ENCODE measurements at places on chromosomes 7 and 10.
A peak's percentile ranks its signal among the peaks of the same experiment; 100 is the strongest.

DNA sequence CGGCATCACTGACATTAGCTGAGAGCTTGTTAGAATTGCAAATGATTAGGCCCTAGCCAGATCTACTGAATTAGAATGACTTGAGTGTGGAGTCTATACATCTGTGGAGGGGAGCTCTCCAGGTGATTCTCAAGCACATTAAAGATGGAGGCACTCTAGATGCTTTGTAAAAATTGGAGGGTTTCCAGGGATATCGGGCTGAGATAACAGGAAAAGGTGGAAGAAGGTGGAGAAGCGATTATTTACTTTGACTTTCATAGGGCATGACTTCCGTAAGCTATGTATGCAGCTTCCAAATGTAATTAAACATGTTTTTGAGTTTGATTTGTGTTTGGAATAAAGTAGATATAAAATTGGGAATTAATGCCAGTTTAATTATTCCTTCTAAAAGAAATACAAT lies 235.0 kb upstream of the PTN start:
- DNase-seq: no peak

DNA sequence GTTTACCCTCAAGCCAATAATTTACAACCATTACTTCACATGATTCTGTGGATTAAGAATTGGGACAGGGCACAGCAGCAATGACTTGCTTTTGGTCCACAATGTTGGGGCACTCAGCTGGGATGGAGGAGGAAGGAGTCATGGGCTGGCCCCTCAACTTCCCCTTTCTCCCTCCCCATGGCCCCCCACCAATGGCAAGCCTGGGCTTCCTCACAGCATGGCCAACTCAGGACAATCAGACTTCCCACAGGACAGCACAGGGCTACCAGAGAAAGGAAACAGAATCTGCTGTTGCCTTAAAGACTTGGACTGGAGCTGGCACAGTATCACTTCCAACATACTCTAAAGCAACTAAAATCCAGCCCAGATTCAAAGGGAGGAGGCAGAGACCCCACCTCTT lies 160.7 kb downstream of the PTPN20 start:
- DNase-seq: no peak

GRCh38 chr10:19825700-19826099 lies 9.5 kb downstream of the PLXDC2 start:
- DNase-seq: no peak

DNA sequence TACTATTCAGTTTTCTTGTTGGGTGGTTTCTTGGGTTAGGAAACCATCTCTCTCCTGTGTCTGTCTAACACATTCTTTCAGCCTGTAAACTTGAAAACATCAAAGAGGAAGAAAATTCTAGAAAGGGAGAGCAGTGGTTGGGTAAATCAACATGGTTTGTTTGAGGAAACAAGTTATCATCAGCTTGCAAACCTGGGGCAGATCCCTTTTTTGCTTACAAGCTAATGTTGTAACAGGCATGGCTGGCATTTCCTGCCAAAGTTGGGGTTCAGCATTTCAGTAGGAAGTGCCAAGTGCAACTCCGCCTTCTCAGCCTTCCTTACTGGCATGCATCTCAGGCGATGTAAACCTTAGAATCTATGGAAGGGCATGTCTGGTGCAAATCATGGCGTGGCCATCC lies 112.6 kb downstream of the EEPD1 start:
- no peak for DNase-seq

DNA sequence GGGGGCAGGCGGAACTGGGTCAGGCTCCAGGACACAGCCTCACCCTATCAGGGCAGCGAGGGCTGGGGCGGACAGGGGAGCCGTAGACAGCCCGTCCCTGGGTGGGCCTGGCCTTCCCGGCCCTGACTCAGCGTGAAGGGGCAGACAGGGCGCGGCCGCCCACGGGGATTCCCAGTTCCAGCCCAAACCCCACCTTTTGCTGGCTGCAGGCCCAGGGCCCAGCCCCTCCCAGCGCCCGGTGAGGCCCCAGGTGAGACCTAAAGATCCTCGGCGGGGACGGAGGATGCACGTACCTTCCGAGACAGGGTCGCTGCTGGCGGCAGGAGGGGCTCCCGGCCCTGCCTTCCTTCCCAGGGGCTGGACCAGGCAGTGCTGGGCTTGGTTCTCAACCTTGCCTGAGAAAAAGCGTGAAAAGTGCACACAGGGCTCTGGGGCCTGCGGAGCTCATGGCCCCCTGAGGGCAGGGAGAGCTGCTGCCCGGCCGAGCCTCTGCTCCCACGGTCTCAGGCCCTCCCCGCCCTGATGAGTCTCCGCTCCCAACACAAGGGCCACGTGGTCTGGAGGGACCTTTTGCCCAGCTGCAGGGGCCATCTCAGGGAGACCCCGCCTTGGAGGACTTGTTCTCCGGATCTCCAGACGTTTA lies 43.9 kb upstream of the DNAJB6 start:
- no peak for DNase-seq

DNA sequence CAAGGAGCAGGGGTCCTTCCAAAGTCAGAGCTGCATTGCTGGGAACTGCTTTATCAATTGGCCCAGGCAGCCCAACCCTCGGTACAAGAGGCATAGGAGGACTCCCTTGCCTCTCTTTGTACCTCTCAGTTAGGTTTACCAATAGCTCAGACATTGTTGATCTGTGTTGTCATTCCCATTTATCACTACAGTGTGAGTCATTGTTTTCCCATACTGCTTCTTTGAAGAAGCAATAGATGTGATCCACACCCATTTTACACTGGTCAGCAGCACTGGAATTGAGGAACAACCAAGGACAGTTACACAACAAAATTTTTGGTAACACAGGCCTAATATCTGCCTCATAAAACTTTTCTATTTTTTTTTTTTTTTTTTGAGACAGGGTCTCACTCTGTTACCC lies 307.2 kb downstream of the SNX13 start:
- peak; percentile 17 for DNase-seq

DNA sequence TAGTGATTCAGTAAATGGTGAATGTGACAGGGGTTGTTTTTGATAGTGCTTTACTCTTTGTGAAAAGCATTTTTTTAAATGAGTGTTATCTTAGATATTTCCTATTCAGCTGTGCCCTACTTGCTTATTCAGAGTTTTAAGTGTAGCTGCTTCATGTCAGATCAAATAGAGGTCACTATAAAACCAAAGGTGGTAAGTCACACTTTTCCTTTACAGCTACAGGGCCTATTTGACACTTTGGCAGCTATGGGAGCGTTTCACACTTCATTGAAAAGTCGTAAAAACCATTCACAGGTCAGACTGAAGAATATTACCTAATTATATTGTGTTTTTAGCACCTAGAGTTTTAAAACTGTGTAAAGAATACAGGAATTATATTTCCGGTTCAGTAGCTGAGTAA lies 67.3 kb downstream of the ANKIB1 start:
- DNase-seq: no peak

- no peak for DNase-seq
These were observed at the start of gene PTPN12 for GRCh38 chr7:77537136-77537777. TSS of gene PTPN12 (plus strand) at chr7:77537295. CDS start at chr7:77537547, 252 bp downstream.

DNA sequence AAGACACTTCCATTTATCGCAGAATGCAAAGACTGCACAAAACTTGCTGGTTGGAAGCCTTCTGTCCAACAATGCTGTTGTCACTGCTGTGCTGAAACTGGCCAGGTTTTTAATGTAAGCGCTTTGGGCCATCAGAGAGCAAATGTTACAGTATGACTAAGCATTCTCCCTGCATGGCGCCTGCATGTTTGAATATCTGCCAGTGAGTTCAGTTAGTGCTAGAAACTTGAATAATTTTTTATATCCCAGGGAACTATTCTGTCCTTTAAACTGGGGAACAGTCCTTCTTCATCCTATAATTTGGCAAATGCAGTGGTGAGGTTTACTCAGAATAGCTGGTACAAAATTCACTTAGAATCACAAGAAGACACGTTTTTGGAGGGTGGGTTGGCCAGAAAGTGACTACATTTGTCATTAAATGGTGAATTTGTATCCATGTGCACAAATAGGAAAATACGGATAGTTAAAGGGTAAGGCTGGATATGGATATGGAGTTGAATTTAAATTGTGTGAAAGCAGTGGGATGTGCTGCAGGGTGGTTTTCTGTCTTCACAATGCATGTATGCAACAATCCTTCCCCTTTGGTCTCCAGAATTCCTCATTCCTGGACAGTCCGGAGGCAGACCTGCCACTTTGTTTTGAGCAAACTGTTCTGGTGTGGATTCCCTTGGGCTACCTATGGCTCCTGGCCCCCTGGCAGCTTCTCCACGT lies 1.7 kb downstream of the ABCC2 start:
- DNase-seq: no peak

DNA sequence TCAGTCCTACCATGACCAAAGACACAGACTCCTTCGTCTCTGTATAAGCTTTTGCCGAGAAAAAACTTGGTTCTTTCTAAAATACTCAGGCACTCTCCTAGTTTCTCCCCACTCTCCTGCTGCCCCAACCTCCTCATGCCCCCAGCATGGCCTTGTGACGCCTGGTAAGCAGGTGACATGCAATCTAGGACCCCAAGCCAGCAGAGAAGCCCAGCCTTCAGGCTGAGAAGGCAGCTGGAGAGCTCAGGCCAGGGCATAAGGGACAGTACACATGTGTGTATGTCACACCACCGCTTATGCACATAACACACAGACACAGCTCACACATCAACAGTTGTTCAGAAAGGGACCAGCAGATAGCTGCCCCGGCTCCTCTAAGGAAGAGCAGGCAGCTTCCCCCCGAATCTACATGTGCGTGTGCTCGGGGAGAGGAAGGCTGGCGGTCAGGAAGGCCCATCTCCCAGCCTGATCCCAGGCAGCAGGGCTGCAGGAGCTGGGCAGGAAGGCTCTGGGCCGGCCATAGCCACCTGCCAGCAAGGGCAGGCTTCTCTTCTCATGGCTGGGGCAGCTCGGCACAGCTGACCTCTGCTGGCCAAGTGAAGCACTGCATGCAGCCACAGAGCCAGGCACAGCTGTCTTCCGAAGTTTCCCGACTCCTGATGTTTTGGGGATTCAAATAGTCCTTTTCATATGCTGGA lies 8.5 kb downstream of the DDX56 start:
- peak; percentile 65 for DNase-seq

DNA sequence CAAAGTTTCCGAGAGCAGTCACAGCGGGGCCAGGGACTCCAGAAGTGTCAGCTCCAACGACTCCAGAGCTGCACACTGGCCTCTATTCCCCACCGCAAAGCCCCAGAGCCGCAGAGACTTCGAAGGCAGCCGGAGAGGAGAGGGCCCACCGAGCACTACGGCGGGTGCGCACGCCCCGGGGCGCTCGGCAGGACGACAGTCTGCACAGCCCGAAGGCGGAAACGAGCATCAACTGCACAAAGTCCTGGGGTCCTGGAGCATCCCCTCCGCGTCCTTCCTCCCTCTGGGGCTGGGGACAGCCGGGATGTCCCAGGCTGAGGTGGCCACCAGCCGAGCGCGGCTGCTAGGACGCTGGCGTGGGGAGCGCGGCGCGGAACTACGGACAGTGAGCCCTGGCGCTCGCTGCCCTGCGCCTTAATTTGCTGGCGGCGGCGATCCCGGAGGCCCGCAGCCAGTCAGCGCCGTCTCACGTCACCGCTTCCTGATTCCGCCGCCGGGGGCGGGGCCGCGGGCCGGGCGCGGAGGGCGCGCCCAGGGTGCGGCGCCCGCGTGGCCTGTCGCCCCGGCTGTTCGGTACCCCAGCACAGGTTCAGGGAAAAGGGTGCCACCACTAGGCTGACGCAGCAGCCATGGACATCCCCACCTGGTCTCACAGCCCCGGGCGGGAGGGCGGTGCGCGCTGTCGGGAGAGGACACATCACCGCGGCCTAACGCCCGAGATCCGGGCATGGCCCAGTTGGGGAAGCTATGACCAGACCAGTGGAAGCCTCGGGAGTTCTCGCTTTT lies at the start of gene TBX20:
Gene TBX20 (minus strand): TSS at position 391 of the 786 bp plus-strand sequence. CDS start 480 bp downstream, outside the sequence.
- peak; percentile 22 for DNase-seq

- DNase-seq: no peak
These were observed 72.8 kb downstream of the PODXL start for GRCh38 chr7:131483586-131483985.

DNA sequence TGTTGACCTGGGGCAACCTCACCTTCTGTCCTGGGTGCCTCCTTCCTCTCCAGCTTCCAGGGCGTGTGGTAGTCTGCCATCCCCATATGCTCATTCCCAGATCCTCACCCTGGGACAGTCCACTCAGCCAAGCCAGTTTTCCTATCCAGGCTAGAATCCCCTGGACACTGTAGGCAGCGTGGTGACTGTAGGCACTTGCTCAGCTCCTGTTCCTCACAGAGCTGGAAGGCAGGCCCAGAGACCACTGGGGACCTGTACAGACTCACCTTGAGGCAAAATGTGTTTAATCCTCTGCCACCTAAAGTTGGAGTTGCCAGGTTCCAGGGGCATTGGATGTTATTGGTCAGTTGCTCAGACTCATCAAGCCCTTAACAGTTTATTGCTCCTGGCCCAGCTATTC lies 2.4 kb upstream of the GRID1 start:
- no peak for DNase-seq

- no peak for DNase-seq
These were observed 1137.8 kb upstream of the C7orf33 start for GRCh38 chr7:147452816-147453215.

DNA sequence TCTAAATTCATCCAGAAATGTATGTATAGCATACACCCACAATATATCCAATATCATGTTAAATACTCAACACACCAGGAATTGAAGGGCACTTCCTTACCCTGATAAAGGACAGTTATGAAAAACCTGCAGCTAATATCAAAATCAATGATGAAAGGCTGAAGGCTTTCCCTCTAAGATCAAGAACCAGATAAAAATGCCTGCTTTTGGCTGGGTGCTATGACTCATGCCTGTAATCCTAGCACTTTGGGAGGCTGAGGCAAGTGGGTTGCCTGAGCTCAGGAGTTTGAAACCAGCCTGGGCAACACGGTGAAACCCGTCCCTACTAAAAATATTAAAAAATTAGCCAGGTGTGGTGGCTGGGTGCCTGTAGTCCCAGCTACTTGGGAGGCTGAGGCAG lies 21.6 kb upstream of the UPP1 start:
- no peak for DNase-seq

GRCh38 chr7:101854084-101854865 lies 36.8 kb downstream of the CUX1 start:
- no peak for DNase-seq

GRCh38 chr7:30563326-30563942 lies 31.2 kb upstream of the GARS1 start:
- no peak for DNase-seq

DNA sequence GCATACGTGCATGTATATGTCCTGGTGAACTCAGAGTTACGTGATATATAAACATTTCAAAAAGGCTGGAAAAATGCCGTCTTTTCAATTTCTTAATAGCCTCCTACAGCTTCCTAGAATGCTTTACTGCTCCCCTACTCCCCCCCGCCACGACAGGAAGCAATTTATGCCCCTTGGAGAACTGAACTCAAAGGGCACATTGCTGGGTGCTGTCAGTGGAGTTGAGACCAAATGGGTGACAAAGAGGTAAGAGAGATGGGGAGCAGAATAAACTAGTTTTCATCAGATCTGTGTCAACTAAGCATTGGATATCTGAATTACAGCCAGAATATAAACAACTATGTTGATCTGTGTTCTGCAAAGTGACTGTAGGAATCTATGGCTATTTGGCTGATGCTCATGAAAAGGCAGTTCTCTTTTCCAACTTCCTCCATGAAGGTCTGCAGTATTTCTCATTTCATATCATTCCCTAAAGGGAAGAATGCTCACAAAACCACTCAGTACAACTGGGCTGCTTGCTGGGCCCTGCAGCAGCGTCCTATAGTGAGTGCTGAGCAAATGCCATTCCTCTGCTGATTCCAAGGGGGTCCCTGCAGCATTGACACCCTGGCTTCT lies 171.3 kb upstream of the HPS1 start:
- DNase-seq: no peak

- DNase-seq: no peak
These were observed 116.4 kb upstream of the NOBOX start for GRCh38 chr7:144519925-144520324.

GRCh38 chr10:125836746-125837145 lies 13.4 kb downstream of the BCCIP start:
- no peak for DNase-seq

Measured in CD4-positive, alpha-beta T cell treated with Interleukin-4 for 1 hour (primary cell).